Stimulated activated CD4-positive, alpha-beta T cell treated with anti-CD3 and anti-CD28 coated beads, Interleukin-12 subunit alpha, Interleukin-12 subunit beta, amount 100 ng/mL, for 48 hours (primary cell): ENCODE measurements at places on chromosomes 12 and 14.

GRCh38 chr12:93347054-93347785, 30.5 kb upstream of the NUDT4 start:
- DNase-seq, result no peak

DNA sequence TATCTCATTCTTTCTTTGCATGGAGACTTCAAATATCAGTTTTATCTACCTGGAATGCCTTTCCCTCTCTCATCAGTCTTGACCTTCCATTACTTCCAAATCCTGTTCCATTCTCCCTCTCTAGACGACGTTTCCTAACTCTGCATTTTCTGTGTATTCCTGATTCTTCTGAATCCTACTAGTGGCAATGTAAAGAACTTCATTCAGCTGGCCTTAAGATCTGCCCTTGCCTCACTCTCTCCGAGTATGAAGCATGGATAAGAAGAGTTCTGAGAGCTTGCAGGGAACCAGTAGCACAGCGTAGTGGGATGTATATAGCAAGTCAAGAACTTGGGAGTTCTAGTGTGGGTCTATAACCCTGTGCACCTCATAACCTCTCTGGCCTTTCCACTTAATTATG, 68.5 kb upstream of the HOXC13 start:
- no peak for DNase-seq

DNA sequence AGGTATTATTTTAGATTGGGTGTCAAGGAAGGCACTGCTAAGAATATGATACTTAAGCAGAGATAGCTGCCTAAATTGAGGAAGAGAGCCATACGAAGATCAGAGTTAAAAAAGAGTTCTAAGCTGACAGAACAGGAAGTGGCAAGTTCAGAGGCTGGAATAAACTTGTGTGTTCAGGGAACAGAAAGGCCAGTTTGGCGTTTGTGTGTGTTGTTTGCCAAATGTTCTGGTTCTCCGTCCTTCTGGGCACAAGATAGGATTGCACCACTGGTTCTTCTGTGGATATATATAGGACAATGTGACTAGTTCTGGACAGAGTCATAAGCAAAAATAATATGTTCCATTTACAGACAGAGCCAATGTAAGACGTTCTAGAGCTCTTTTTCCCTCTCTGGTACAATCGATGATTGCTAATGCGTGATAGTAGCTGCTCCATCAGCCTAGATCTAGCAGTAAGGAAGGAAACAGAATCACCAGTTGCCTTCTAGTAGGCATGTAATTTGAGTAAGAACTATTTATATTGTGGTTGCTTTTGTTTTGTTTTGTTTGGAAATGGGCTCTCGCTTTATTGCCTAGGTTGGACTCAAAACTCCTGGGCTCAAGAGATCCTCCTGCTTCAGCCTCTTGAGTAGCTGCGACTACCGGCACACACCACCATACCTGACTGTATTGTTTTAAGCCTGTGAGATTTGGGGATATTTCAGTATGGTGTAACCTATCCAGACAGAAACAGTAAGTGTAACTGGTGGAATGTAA, 7.4 kb downstream of the BBS10 start:
- no peak for DNase-seq

- DNase-seq, result no peak
Measured at GRCh38 chr14:83566567-83566966, 1963.4 kb upstream of the FLRT2 start.

- no peak for DNase-seq
Measured at GRCh38 chr12:86551146-86551571, 295.0 kb upstream of the MGAT4C start.
